ENCODE measurements at places on chromosomes 2 and 18. TPM values are rescaled to one million over a fixed set of nuclear protein-coding genes. Genes with fewer than 3 reads are reported as not detected.

IFIH1 gene
- total RNA-seq: 4.7 TPM

ZDBF2 gene
- total RNA-seq: 3.5 TPM

KIF5C gene
- total RNA-seq: 0.45 TPM

KYNU gene
- total RNA-seq: 1.0 TPM

CFAP221 gene
- not detected for total RNA-seq

RNMT gene
- 11.3 TPM for total RNA-seq

G6PC2 gene
- total RNA-seq: not detected

MALL gene
- total RNA-seq: 6.7 TPM

MAL gene
- not detected for total RNA-seq

SOX11 gene
- 7.4 TPM for total RNA-seq

TRABD2A gene
- 6.8 TPM for total RNA-seq

FOXI3 gene
- total RNA-seq: not detected

TOGARAM2 gene
- under 0.01 TPM for total RNA-seq

ANKRD30BL gene
- not detected for total RNA-seq

ICA1L gene
- total RNA-seq: 3.1 TPM

WDFY1 gene
- total RNA-seq: 29.6 TPM

DAPL1 gene
- total RNA-seq: not detected

CELF4 gene
- not detected for total RNA-seq
